ENCODE measurements at places on chromosomes 5 and 9.
A peak's percentile ranks its signal among the peaks of the same experiment; 100 is the strongest.

GRCh38 chr5:132050661-132051552 lies 9.5 kb upstream of the IL3 start:
- DNase-seq = no peak

DNA sequence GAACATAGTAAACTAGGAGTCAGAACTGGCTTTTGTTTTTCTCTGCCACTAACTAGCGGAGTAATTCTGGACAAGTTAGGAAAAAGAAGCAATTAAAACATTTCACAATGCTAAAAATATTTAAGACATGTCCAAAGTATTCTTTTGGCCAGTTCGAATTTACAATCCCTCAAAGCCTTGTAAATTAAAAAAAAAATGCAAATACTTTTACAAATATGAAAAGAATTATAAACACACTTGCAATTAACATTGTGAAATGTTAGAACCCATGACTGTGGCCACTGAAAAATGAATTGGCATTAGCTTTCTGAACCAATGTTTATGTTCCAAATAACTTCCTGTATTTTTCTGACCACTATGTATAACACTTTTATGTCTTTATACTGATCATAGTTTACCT lies 2.2 kb downstream of the RAD1 start:
- no peak for DNase-seq

DNA sequence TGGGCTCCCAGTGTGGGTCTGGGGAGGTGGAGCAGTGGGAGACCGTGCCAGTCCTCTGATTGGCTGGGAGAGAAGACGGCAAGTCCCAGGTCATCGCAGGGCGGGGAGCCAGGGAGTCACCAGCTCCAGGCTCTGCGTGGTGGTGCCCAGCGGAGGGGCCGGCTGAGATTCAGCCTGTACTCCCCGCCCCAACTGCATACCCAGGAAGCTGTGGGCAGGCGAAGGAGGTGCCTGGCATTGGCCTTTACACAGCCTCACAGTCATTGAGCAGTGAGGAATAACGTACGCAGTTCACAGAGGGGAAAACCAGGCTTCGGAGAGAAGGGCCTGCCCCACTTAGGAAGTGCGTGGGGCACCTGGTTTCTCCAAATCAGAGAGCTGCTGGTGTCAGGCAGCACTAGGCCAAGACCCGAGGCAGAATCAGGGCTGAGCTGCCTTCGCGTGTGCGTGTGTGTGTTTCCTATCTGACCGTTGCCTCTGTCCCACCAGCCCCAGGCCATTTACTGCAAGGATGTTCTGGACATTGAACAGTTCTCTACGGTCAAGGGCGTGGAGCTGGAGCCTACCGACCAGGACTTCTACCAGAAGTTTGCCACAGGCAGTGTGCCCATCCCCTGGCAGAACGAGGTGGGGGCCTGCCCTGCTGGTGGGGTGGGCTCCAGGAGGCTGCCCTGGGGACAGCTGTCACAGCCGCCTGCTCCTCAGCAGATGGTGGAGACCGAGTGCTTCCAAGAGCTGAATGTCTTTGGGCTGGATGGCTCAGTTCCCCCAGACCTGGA lies 6.2 kb upstream of the PRR7 start:
- no peak for DNase-seq

- no peak for DNase-seq
These were observed 24.8 kb downstream of the DAB2IP start for GRCh38 chr9:121675969-121676822.

- no peak for DNase-seq
These were observed 674.4 kb downstream of the PRR16 start for GRCh38 chr5:121138495-121138907.

GRCh38 chr9:72154468-72155285 lies 5.4 kb downstream of the GDA start:
- DNase-seq = peak; percentile 64

DNA sequence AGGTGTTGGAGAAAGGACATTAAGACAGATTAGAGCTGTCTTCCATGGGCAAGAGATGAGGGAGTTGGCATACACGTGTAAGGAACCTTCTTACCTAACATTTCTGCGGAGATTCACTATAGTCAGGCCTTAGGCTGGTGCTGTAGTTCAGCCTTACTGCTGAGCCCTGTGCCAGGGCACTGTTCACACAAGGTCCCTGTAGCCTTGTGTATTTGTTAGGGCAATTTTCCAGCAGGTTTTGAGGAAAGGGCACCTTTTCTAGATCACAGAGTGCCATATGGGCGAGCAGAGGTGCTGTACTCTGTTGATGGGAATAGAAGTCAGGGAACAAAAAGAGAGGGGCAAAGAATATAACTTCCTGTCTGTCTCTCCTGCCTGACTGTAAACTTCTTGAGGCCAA lies 15.6 kb downstream of the PALM2AKAP2 start:
- no peak for DNase-seq

DNA sequence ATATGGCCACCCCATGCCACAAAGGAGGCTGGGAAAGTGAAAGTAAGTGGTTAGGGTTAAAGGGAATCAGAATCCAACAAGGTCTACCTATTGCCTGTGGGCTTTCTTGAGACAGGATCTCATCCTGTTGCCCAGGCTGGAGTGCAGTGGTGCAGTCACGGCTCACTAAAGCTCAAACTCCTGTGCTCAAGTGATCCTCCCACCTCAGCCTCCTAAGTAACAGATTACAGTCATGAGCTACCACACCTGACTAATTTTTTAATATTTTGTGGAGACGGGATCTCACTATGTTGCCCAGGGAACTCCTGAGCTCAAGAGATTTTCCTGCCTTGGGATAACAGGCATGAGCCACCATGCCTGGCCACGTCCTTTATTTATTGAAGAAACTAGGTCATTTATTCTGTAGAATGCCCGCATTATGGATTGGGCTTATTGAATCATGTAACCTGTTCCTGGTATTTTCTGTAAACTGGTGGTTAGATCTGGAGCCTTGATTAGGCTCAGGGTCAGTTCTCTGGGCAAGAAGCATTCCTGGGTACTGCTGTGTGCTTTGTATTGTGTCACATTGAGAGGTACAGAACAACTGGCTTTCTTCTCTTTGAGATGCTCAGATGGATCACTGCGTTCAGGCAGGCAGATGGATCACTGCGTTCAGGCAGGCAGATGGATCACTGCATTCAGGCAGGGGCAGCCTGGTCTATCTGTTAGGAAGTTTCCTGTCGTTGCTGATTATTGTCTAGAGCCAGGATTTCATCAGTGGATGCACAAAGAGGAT lies 41.6 kb downstream of the ERGIC1 start:
- no peak for DNase-seq

DNA sequence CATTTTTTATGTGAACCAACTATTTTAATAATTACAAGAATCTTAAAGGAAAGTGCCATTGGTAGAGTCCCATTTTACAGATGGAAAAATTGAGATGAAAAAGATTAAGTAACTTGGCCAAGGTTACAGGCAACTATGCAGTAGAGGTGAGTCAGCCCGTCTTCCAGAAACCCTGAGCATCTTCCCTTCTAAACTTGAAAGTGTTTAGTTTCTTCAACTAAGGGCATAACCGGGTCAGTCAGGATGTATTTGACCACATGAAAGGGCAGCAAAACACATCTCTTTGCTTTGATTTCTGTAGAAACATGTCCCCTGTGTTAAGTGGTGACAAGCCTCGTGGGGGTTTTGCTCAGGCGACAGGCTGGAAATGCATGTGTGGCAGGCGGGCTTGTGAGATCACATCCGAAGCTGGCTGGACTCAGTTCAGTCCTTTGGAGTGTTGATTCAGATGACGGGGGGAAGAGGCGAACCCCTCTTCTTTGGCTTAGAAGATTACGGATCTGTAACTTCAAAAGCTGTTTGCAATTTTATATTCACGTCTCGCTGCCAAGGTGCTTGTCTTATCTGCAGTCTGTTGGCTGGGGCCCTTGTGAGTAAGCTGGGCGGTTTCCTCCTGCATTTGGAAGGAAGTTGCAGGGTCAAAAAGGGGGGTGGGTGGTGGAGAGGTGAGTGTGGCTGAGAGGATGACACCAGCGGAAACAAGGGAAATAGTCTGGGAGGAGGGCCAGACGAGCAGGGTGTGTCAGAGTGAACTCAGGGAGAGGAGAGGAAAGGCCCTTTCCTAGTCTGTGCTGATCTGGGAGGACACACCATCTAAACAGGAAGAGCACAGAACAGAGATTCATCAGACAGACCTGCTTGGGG lies 78.9 kb upstream of the RPS23 start:
- DNase-seq = no peak

GRCh38 chr5:119168401-119168800 lies 97.5 kb downstream of the DMXL1 start:
- DNase-seq = no peak

DNA sequence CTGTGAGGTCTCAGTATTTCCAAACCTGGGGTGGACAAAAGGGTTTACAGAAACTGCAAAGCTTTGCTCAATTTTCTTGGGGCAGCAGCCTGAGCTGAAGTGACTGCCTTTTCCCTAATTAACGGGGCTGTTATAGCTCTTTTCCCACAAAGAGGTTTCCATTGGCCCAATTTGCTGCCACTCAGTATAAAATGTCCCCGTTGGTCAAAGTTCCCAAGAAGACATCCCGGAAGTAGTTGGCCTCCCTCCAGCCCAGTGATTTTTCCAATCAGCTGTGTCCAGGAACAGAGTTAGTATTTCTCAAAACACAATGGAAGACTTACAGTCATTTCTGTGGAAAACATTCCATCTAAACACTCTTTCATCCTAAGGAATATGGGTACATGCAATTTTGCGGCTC lies 643.6 kb downstream of the ACTL7B start:
- no peak for DNase-seq

DNA sequence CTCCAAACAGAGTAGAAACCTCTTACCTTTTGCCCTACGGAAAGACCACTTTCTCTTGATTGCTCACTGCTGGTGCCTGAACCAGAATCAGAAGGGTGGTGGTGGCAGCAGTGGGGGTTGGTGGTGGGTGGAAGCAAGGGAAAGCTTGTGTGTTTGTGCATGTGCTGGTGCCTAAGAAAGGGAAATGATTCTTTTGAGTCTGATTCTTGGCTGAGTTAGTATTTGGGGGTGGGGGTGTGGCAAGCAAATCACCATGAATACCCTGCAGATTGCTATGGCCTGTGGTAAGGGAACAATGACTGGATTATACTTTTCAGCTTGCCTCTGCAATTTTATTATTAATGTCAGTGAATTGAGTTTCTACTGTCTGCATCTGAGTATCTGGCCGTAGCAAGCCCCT lies 106.6 kb downstream of the ARHGAP26 start:
- DNase-seq = no peak

All from HuH-7 (cell line).